ENCODE measurements at places on chromosomes 7 and 10.

- no peak overlapping the region for H3K27ac ChIP-seq
- no peaks in the 10 kb centered on the region for H3K4me1 ChIP-seq
- no peaks in the 10 kb centered on the region for H3K27me3 ChIP-seq
- DNase-seq: no peak
- no peaks in the 10 kb centered on the region for H3K36me3 ChIP-seq
These were observed 197.6 kb downstream of the RAPGEF5 start for GRCh38 chr7:22159341-22159740.

GRCh38 chr10:67607472-67607871 lies 88.5 kb downstream of the CTNNA3 start:
- DNase-seq: no peak
- H3K4me1 ChIP-seq: no peaks in the 10 kb centered on the region
- H3K36me3 ChIP-seq: no peaks in the 10 kb centered on the region
- H3K27me3 ChIP-seq: no peaks in the 10 kb centered on the region
- no peak overlapping the region for H3K27ac ChIP-seq

DNA sequence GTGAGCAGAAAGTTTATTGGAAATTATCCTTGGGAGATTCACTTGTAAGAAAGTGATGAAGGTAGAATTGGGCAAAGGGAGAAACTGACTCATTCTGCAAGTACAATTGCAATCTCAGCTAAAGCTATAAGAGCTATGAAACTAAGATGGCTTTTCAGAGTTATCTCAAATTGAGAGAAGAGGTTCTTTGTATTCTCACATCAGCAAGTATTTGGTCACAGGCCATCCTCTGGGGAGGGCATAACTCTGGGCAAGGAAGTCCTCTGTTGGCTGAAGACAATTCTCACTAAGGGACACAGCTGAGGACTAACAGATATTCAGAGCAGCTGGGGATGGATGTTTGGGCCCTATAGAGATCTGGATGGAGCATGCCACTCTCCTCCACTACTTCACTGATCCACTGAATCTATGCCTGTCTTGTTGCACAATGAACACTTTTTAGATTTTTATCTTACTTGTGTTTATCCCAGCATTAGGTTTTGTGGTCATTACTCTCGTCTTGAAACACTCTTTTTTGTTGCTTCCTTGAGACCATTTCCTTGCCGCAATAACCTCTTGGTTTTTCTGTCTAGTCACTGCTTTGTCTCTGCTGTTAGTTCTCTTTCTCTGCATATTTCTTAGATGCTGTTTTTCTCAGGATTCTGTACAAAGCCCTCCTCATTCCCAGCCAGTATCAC lies 115.1 kb downstream of the GNAI1 start:
- H3K27me3 ChIP-seq: no peaks in the 10 kb centered on the region
- H3K4me3 ChIP-seq: no peak overlapping the region
- no peaks in the 10 kb centered on the region for H3K36me3 ChIP-seq

DNA sequence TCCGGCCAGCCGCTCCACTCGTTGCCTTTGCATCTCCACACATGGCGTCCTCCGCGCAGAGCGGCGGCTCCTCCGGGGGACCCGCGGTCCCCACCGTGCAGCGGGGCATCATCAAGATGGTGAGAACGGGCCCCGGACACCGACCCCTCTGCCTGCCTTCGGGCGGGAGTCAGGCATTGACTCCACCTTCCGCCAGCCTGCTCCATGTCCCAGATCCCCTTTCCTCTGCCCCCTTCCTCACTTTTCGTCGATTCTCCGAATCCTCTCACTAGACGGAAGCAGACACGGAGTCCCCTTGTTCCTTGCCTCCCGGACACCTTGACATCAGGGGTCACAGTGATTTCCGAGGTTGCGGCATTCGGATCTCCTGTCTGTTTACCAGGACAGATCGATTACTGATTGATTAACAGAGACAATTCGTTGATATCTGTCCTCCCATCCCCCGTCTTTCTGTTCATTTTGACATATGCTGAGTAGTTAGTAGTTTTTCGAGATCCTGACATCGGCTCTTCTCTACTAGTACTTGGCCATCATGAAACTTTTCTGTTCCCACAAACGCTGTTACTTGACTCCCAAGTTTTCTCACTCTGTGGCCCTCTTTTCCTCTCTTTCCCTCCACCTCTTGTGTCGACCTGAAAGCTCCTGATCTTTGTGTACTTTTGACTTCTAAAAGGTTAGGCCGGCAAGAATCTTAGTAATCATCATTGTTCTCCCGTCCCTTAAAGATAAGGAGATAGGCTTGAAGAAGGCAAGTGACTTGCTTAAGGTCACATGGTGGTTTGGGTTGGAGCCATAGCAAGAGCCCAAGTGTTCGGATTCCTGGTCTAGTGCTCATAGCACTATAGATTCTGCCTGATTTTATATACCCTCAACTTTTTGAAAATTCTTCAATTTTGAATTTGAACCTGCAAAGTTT lies 597 bp downstream of the SND1 start:
- H3K4me1 ChIP-seq: peaks cover 18% of the 10 kb centered on the region
- H3K36me3 ChIP-seq: peaks cover 6% of the 10 kb centered on the region
- peak; percentile 28 for DNase-seq
- no peaks in the 10 kb centered on the region for H3K27me3 ChIP-seq

DNA sequence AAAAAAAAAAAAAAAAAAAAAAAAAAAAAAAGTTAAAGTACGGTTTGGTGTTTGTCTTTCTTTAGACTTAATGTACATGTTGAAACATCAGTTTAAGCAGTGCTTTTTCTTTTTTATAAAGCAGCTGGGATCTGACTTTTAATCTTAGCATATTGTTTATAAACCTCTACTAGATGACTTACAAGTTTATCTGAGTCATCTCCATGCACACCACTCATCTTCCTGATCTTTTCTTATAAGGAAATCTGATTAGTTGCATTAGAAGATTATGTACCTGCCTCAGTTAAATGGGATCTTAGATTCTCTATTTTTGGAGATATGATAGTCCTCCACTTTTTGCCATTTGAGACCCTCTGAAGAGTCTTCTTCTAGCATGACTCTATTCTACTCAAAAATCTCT lies 391.9 kb upstream of the LRGUK start:
- H3K36me3 ChIP-seq: no peaks in the 10 kb centered on the region
- H3K27me3 ChIP-seq: no peaks in the 10 kb centered on the region
- H3K4me1 ChIP-seq: no peaks in the 10 kb centered on the region
- H3K27ac ChIP-seq: no peak overlapping the region
- H3K4me3 ChIP-seq: no peak overlapping the region

DNA sequence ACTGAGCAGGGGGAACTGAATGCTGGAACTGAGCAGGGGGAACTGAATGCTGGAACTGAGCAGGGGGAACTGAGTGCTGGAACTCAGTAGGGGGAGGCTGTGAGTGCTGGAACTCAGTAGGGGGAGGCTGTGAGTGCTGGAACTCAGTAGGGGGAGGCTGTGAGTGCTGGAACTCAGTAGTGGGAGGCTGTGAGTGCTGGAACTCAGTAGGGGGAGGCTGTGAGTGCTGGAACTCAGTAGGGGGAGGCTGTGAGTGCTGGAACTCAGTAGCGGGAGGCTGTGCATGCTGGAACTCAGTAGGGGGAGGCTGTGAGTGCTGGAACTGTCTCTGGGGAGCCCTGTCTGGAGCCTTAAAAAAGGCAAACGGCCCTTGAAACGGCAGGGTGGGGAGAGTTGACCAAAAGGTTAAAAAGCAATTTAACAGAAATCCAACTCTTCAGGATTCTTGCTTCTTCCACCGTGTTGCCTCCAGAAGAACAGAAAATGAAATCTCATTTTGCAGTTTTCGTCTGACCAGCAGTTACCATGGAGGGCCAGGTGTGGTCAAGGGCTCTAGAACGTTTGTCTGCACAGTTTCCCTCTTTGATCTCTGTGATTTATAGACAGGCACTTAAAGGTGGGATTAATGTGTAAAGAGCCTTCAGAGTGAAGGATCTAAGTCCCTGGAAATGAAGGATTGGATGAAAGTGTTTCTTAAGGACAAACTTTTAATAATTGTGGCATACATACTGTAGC lies 19.1 kb downstream of the DOCK1 start:
- no peak for DNase-seq
- peaks cover 20% of the 10 kb centered on the region for H3K4me1 ChIP-seq
- H3K4me3 ChIP-seq: no peak overlapping the region
- H3K36me3 ChIP-seq: peaks cover 17% of the 10 kb centered on the region
- H3K27ac ChIP-seq: no peak overlapping the region

GRCh38 chr10:110081911-110082310 lies 74.1 kb downstream of the ADD3 start:
- no peaks in the 10 kb centered on the region for H3K36me3 ChIP-seq
- H3K4me3 ChIP-seq: no peak overlapping the region
- H3K27ac ChIP-seq: peak overlapping the region; percentile 74

- no peaks in the 10 kb centered on the region for H3K36me3 ChIP-seq
- no peak overlapping the region for H3K4me3 ChIP-seq
- DNase-seq: no peak
- no peaks in the 10 kb centered on the region for H3K27me3 ChIP-seq
- no peak overlapping the region for H3K27ac ChIP-seq
- H3K4me1 ChIP-seq: no peaks in the 10 kb centered on the region
These were observed 27.6 kb upstream of the OPTN start for GRCh38 chr10:13072339-13072738.

DNA sequence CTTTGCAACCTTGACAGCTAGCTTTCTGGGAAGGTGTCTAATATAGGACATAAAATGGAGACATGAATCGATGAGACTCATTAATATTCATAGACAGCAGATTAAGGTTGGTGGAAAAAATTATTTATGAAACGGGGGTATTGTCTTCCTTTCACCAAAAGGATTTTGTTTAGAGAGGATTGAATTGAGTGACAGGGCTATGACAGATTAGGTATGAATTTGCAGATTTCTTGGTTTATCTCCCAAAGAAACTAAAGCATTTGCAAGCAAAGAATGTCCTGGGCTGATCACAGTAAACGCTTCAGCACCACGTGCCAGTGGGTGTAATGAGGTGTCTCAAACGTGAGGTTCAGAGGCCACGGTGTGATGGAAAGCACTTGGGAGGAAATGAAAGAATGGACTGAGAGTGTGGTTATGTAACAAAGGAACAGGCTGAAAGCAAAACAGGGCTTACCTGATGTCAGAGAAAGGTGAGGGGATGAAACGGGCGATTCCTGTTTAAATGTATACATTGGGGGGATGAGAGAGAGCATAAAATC lies 329.2 kb upstream of the NPVF start:
- no peaks in the 10 kb centered on the region for H3K27me3 ChIP-seq
- DNase-seq: no peak
- H3K27ac ChIP-seq: no peak overlapping the region
- H3K4me1 ChIP-seq: peaks cover 12% of the 10 kb centered on the region
- no peaks in the 10 kb centered on the region for H3K36me3 ChIP-seq

GRCh38 chr10:2984682-2985081 lies 82.7 kb upstream of the PFKP start:
- peaks cover 5% of the 10 kb centered on the region for H3K4me1 ChIP-seq
- DNase-seq: no peak
- H3K27ac ChIP-seq: no peak overlapping the region
- peaks cover 2% of the 10 kb centered on the region for H3K27me3 ChIP-seq

DNA sequence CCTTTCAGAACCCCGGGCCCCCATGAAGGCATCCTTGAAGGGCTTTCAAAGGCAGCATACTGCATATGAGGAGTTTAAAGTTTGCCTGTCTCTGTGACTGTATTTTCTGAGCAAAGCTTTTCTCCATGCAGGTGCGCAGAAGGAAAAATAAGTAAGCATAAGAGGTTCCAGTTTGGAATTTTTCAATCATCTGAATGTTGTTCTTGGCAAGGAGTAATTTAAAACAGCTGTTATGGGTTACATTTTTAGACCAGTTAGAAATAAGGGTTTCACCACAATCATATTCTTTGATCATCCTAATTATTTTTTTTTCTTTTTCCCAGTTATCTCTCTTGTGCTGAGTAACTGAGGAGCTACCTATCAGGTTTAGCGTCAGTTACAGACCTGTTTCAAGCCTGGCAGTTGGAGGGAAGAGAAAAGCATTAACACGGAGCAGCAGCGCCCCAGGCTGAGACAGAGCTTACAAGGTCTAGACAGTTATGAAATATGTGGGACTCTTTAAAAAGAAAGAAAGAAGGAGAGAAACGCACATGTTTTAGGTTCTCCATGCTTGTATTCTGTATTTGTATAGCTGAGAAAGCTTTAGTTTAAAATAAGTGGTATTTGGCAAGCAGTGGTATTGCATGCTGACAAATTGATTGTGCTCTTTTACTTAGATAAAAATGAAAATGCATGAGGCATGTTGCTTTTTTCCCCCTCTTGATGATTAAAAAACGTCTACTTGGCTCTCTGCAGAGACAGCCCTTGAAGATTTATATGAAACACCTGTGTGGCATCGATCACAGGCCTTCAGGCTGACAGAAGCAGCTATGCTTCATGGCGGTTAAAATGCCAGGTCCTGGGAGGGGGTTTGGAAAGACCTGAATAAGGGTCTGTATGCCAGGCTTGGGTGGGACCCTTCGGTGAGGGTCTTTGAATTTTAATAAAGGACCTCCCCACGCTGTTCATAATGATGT lies 157.6 kb downstream of the GRK5 start:
- H3K27ac ChIP-seq: peak overlapping the region; percentile 70
- H3K36me3 ChIP-seq: no peaks in the 10 kb centered on the region
- H3K4me3 ChIP-seq: no peak overlapping the region
- peak; percentile 75 for DNase-seq

GRCh38 chr7:73560109-73560835 lies 2.8 kb upstream of the BCL7B start:
- peaks cover 23% of the 10 kb centered on the region for H3K4me1 ChIP-seq
- H3K4me3 ChIP-seq: no peak overlapping the region
- no peaks in the 10 kb centered on the region for H3K36me3 ChIP-seq

All from muscle of leg (tissue), 16 donors.